GM12865 (cell line): ENCODE measurements at places on chromosomes 3 and 15.
A peak's percentile ranks its signal among the peaks of the same experiment; 100 is the strongest.

DNA sequence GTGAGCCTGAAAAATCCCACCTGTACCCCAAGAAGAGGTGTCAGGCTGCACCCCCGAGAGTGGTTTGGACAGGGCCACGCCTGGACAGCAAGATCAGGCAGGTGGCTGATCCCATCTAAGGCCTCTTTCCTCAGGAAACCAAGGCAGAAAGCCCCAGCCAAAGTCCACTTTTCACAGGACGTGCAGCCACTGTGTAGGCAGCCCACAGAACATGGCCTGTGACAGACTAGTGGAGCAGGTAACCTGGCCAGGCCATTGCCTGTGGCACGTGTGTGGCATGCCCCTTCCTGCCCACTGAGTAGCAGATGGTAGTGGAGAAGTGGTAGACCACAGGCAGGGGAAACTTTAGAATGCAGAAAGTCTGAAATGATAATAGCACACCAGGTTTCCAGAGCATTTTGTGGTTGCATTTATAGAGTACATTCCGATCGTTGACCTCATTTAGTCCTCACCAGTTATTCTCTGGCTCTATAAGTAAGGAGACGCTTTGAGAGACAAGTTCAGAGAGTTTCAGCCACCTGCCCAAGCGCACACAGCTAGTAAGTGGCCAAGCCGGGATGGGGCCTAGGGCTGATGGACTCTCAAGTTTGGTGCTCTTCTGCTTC lies 68.7 kb downstream of the AAGAB start:
- DNase-seq, result peak; percentile 24

DNA sequence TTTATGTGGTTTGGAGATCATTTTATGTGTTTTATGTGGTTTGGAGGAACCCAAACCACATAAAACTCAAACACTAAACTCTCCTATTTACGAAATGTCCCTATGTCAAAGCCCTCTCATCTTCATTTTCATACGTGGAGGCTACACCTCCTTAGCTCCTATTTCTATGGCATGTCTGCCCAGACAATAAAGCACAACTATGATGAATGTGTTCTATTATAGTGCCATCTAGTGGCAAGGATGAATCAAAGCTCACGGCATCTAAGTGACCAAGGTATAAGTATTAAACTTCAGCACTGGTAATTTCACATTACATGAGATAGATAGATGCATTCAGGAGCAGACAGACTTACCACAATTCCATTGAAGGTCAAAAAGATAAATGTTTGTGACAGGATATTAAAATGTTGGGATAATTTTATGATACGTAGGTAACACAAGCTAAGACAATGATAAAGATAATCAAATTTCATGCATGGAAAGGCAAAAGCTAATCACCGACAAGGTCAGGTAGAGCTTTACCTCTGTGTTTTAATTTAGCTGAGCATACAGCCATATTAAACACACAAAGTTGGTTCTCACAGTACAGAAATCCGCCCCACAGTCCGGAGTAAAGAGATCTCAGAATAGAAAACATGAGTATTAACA lies 130.6 kb upstream of the FHIT start:
- DNase-seq, result peak; percentile 59

DNA sequence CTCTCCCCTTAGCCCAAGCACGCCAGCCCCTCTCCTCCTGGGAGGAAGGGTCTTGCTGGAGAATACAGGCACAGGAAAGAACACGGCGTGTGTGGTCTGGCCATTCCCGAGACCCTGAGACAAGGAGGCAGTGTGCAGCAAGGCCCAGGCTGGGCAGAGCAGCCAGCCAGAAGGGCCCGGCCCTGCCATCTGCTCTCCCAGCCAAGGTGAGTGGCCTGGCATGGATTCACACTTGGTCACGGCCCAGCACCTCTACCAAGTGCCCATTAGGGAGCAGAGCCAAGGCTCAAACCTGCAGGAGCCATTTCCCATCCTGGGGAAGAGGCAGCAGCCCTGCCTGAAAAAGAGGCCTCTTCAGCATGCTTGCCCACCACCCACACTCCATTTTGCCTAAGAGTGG lies 28.6 kb downstream of the MEGF11 start:
- DNase-seq, result no peak

GRCh38 chr3:46578973-46579755 lies 13.1 kb upstream of the LRRC2 start:
- no peak for DNase-seq

DNA sequence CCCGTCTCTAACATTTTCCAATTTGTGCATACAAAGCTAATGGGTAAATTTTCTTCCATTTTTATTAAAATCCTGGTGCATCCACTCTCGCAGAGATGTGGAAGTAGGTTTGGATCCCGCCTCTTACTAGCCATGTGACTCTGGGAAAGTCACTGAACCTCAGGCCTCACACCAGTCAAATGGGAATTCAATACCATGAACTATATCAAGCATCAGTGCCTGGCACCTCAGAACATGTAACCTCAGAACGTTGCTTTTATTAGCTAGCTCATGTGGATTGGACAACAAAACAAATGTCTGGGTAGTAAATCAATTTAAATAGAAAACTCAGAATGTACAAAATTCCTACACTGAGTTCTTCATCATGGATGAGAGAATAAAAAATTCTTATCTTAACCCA lies 60.7 kb downstream of the ANXA2 start:
- DNase-seq, result no peak

DNA sequence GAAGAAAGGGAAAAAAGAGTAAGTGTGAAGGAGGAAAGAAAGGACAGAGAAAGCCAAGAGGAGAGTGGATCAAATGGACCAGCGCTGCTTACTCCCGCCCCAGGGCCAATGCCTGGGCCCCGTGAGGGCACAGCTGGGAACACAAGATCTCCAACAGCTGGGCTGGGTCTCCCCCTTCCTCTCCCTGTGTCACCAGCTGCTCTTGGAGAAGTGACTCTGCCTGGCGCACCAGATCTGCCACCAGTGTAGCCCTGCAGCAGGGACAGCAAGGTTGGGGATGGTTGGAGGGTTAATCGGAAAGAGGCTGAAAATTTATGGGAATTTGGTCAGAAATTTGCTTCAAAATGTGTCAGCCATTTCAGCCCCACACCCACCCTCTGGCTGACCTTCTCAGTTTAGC lies 8.4 kb downstream of the CDAN1 start:
- no peak for DNase-seq

GRCh38 chr3:1571736-1572135 lies 478.9 kb downstream of the CNTN6 start:
- no peak for DNase-seq

GRCh38 chr3:110821586-110821985 lies 250.0 kb upstream of the NECTIN3 start:
- DNase-seq, result no peak

GRCh38 chr3:193911784-193912340 lies 224.1 kb upstream of the HES1 start:
- no peak for DNase-seq

DNA sequence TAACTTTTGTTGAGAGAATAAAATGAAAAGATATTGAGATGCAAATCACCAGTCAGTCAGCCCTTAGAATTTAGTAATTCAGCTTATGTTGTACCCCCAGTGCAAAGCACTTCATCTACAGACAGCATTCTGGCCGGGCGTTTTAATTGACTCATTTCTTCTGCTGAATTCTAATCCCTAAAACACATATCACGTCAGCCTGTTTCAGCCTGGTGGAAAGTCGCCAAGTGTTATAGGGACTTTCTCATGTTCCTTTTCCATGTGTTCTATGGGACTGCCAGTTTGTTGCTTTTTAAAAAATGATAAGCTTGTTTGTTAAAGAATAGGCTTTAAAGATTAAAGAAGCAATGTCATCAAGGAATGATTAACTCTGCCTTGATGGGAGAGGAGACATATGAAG lies 169.7 kb upstream of the BFSP2 start:
- DNase-seq, result no peak

DNA sequence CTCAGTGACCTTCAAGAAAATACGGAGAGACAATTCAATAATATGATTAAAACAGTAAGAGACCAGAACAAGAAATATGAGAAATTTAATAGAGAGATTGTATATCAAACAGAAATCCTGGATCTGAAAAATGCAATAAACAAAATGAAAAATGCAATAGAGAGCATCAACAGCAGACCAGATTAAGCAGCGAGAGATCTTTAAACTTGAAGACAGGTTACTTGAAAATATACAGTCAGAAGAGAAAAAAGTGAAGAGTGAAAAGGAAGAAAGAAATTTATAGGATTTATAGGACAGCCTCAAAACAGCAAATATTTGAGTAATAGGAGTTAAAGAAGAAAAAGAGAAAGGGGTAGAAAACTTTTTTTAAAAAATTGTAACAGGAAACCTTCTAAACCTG lies 813.9 kb upstream of the GRM7 start:
- no peak for DNase-seq

DNA sequence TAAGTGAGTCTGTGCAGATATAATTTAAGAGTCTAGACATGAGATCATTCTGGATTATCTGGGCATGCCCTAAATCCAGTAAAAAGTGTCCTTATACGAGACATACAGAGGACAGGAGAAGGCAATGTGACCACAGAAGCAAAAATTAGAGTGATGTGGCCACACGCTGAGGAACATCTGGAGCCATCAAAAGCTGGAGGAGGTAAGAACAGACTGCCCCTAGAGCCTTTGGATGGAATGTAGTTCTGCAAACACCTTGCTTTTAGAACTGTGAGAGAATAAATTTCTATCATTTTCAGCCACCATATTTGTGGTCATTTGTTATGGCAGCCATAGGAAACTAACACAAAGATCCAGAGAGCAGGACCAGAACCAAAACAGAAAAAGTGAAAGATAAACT lies 41.0 kb downstream of the CD200 start:
- no peak for DNase-seq

GRCh38 chr3:15310491-15311370 lies 21.7 kb downstream of the SH3BP5 start:
- DNase-seq, result peak; percentile 82

DNA sequence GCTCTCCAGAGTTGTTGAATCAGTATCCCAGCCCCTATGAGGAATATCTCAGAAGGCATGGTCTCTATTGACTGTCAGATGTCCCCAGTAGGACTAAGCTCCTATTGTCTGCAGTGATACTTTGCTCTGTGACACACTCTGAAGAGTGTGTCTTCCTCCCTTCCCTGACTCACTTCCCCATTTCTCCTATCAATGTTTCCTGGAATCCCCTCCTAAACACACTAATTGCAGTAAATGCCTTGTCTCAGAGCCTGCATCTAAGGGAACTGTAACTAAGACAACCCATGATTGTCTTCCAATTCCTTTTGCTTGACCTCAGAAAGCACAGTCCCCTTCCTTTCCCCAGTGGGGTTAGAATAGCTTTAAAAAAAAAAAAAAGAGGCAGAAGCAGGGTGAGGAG lies 397.3 kb upstream of the PROK2 start:
- DNase-seq, result no peak

DNA sequence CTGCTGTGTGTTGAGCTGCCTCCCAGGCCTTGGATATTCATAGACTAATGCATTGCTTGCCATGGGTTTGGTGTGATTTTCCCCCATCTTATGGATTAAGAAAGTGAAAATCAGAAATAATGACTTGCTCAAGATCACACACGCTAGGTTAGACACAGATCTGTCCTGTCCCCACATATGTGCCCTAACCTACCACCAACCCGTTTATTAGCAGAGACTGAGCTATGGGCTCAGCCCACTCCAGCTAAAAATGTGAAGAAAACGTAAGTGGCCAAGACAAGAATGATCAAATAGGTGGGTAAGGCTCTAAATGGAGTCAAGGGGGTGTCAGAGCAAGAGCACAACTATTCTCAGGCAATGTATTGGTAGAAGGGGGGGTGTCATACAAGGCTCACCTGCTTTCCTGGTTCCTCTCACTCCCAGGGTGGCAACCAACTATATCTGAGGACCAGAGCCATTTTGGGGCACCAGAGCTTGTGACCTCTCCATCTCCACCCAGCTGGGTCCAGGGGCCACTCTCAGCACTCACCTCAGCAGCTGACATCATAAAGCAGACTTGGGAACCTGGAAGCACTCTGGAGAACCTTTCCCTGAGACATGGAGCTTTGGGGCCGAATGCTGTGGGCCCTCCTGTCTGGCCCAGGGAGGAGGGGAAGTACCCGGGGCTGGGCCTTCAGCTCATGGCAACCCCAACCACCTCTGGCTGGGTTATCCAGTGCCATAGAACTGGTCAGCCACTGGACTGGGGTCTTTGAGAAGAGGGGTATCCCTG lies 1.4 kb downstream of the HEMK1 start:
- no peak for DNase-seq

GRCh38 chr15:71274448-71274798 lies 159.2 kb downstream of the THSD4 start:
- DNase-seq, result no peak
